Stimulated activated CD4-positive, alpha-beta T cell treated with anti-CD3 and anti-CD28 coated beads, Interleukin-4, amount 100 ng/mL, for 4 hours (primary cell): ENCODE measurements at places on chromosomes 11 and 22.

DNA sequence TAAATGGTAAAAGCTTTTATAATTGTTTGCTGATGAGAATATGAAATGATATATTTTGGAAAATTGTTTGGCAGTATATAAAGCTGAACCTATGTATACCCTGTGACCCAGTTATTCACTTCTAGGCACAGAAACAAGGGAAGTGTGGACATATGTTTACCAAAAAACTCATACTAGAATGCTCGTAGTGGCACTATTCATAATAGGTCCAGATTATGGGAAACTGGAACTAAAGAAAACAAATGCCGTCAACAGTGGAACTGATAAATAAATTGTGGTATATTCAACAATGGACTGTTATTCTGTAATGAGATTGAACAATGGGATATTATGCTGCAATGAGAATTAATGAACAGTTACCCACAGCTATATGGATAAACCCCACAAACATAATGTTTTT, 32.8 kb downstream of the CSTPP1 start:
- DNase-seq = no peak

- DNase-seq = no peak
Observed at GRCh38 chr11:130546438-130546837, 98.0 kb downstream of the ADAMTS15 start.

DNA sequence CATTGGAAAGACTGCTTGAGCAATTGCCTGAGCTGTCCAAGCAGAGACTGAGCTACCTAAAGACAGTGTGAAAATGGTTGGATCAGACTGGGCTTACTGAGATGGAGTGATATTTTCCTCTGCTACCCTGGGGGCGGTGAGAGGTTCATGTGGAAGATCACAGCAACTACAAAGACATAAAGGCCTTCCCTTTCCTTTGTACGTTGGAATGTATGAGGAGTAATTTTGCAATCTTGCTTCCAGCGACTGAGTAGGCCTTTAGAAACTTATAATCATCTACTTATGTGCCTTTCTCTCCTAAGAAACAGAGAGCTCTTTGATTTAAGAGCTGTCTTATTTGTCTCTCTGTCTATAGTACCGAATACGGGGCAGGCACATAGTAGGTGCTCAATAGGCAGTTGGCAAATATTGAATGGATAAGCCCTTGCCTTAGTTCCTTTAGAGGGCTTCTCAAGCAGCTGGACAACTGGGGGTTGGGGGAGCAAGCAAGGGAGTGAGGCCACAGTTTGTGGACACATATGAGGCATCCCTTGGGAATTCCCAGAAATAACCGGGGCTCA, 2.4 kb upstream of the HEPACAM start:
- no peak for DNase-seq

DNA sequence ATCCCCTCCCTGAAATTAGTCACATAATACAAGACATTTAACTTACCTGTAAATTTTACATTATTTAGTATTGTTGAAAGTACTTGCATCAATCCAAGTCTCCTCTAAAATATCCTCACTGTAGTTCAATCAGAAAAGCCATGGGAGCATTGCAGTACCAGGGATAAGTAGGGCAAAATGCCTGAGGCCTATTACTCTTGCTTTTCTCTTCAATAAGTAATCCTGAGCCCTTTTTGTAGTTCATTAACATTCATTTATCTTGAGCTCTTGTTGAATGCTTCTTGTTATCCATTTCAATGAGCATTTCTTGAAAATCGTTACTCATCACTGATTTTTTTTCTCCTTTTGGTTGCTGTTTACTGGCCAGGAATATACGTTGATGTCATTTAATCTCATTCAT, 414.7 kb downstream of the LRRC4C start:
- no peak for DNase-seq

DNA sequence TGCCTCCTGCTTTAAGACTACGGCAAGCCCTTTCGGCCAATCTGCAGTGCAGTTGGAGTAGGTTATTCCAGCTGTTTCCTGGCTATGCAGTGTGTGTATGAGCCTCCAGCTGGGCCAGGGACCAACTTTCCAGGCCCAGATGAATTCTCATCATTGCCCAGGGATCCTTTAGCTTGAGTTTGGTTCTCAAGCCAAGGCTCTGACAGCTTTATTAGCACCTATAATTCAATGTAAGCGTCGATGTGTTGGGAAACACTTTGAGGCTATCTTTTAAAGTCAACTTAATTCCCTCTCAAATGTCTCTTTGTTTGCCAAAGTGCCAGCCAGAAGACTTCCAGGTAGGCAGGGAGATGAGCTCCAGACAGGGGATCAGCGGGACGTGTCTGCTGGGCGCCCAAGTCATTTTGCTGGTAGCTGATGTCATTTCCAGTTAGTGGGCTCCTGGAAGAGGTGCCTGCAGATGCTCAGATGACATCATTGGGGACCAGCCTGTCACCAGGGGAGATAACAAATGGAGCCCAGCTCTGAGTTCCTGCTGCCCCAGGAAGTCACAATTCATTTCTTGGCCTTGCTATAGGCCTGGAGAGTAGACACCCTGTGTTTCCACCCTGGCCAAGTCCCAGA, 520.4 kb downstream of the SOX6 start:
- no peak for DNase-seq

DNA sequence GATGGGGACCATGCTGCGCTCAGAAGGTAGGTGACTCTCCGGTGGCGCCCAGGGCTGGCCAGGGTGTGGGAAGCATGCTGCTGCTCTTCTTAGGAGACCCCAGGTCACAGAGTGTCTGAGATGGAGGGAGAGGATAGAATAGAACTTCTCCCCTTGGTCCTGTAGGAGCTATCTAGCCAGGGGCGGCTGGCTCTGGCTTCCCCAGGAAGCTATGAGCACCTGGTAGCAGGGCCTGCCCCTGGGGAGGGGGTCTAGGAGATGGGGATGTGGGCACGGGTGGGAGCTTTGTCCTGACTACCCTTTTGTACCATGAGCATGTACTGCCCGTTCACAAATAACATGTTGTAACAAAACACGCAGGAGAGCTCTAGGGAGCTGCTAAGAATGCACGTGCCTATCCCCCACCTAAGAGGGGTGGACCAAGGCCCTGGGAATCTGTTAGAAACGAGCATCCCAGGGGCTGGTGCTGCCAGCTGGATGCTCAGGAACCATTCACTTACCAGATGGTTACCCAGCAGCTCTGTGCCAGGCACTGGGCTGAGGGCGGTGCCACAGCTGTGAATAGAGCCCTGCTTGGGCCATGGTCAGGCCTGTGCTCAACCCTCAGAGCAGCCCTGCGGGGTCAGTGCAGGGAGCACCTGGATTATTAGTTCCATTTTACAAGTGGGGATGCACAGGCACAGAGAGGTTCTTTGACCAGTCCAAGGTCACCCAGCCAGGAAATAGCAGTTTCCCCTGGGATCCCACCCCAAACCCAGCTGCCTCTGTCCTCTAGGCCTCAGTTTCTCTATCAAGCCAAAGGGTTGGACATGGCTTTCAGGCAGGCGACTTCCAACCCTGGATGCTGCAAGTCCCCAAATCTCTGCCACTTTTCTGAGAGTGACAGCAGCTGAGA, 2.2 kb downstream of the SLC39A13 start:
- DNase-seq = no peak

DNA sequence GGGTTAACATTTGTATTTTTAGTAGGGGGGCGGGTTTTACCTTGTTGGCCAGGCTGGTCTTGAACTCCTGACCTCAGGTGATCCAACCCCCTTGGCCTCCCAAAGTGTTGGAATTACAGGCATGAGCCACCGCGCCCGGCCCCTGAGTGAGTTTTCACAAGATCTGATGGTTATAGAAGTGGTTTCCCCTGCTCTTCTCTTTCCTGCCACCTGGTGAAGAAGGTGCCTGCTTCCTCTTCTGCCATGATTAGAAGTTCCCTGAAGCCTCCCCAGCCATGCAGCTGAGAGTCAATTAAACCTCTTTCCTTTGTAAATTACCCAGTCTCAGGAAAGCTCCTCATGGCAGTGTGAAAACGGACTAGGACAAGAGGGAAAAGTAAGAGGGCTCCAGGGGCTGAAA, 259.1 kb upstream of the PLET1 start:
- DNase-seq = no peak

DNA sequence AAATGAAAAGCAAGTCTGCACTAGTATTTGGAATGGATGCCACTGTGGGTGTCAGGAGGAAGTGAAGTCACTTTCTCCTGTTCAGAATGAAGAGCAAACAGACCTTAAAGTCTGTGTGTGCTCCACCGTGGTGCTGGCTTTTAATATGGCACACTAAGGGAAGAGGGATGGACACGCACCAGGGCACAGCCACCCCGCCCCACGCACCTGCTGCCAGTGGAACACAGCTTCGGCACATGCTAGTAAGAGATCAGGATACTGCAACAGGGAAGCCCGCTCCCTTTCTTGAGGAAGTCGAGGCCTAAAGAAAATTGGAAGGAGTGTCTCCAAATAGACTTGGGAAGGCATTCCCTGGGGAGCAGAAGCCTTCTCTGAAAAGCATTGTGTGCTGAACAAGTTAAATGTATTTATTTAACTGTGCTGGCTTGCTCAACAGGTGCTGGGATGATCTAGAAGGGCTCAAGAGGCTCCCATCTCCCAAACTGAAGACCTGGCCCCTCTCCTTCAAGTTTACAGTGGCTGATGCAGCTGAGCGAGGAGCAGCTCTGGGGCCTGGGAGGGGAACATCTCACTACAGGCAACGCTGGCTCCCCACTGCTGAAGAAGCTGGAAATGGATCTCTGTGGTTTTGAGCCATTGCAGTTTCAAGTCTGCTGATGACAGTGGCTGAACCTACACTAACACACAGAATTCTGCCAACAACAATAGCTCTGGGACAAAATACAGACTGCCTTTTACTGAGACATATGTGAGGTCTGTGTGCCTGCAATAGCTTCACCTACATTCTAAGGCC, 504.6 kb upstream of the B3GAT1 start:
- DNase-seq = no peak

GRCh38 chr11:110966131-110966530, 253.9 kb upstream of the ARHGAP20 start:
- no peak for DNase-seq

GRCh38 chr11:77302752-77303151, 1.3 kb upstream of the GDPD4 start:
- DNase-seq = no peak

DNA sequence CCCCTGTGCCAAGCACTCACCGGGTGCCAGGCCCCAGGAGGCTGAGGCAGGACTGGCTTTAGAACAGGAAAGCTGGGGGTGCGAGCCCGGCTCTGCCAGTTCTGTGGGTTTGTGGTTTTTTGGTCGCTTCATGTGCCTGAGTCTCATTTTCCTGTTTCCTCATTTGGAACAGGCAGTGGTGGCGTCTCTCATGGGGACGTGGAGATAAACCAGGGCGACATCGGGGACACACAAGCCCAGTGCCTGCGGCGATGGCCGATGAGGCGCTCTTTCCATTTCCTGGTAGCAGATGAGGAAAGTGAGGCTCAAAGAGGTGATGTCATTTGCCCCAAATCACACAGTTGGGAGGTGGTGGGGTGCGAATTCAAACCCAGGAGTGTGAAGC, 20.8 kb upstream of the CHKA start:
- peak; percentile 32 for DNase-seq

GRCh38 chr11:112761911-112762706, 199.1 kb upstream of the NCAM1 start:
- no peak for DNase-seq

DNA sequence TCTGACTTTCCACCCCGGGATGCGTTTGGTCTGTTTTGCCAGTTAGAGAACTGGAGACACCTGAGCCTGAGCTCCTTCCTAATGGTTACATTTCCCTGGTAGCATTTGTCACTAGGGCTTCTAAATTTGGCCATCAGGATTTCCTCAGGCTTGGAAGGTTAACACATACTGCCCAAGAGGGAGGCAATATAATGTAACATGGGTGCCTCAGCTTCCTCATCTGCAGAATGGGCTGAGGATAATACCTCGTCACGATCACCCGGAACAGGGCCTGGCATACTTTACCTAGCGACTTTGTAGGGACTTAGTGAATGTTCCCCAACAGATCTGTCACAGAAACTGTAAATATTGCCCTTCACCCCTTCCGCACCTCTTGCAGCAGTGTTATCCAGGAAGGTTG, 11.3 kb downstream of the IL17RA start:
- no peak for DNase-seq

GRCh38 chr11:24965748-24966147, 468.9 kb downstream of the LUZP2 start:
- no peak for DNase-seq

DNA sequence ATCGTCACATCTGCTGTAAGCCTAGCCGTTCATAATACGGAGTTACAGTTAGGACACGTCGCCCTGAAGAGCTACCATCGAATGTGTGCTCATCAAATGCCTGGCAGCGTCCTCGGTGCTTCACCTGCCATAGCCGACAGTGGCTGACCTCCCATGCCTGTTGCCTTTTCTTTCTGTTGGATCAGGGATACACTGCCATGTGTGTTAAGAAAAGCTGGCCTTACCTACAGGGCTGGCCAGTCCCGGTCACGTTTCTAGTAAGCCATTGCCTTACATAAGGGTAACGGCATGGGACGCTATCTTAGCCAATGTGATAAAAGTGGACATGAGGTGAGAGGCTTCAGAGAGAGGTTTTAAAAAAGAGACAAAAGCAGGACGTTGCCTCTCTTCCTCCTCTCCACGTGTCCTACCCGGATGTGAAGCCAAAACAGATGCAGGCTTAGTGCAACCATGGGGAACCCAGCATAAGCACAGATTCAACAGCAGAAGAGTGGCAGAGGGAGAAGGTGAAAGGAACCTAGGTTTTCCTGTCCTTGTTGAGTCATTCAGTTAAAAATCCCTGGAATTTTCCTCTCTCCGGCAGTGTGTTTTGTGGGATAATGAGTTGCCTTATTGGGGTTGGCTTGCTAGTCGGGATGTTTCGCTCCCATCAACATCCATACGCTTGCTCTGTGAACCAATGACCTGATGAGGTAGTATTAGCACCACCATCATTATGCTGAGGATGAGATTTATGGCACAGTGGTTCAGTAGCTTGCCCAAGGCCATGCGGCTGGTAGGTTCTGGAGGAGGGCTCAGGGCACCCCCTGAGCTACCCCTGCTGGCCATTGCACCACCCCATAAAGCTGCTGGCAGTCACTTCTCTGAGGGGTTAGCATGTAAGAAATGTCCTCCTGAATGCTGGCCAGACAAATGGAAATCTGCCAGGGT, 67.4 kb upstream of the B3GAT1 start:
- no peak for DNase-seq

- no peak for DNase-seq
Observed at GRCh38 chr22:23067023-23067650, 3.2 kb upstream of the GNAZ start.

- no peak for DNase-seq
Observed at GRCh38 chr11:19163617-19164016, 38.2 kb downstream of the CSRP3 start.
